NCI-H1105 treated with DMSO at 0.1 percent for 48 hours (cell line): ENCODE measurements at places on chromosomes 3 and 15.

DNA sequence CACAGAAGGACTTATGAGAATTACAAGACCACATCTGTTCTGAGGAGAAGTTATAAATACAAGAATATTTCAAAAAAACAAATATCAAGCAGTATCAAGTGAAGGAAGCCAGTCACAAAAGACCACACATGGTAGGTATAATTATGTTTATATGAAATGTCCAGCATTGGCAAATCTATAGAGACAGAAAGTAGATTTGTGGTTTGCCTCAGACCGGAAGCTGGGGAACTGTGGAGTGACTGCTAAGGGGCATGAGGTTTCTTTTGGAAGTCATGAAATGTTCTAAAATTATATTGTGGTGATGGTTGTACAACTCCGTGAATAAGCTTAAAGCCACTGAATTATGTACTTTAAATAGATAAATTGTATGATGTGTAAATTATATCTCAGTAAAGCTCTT is 136.9 kb downstream of the FRMD5 start:
- DNase-seq: no peak

DNA sequence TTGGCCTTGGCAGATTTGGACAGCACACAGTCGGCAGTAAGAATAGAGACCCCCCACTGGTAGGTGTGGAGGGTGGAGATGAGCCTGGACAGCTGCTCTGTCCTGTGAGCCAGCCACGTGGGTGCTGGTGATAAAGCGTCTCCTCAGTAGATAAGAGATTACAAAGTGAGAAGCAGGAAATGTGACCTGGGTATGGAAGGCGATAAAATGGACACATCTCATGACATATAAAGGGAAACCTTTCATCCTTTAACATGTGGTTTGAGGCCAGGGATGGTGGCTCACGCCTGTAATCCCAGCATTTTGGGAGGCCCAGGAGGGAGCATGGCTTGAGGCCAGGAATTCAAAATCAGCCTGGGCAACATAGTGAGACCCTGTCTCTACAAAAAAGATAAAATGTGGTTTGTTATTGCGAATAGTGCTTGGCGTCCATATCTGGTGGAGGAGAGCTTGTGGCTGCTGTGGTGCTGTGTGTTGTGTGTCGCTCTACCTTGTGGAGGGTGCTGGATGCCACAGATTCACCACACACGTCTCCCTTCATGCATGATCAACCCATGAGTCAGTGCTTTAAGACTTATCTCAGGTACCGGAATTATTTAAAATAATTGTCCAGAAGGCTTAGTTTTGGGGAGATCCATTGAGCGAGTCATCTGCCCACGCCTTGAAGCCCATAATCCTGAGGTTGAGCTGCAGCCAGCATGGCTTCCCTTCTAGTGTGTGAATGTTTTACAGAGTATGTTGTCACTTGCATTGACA is 157.0 kb downstream of the GABRG3 start:
- no peak for DNase-seq

DNA sequence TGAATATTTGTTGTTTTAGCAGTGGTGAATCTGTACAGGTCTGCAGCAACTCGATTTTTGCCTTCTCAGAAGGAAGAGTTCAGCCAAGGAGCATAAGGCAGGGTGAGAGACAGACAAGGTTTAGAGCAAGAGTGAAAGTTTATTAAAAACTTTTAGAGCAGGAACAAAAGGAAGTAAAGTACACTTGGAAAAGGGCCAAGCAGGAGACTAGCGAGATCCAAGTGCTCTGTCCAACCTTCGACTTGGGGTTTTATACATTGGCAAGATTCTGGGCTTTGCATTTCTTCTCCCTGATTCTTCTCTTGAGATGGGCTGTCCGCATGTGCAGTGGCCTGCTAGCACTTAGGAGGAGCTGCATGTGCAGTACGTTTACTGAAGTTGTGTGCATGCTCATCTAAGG is 46.7 kb upstream of the AADACL2 start:
- no peak for DNase-seq

GRCh38 chr3:51102396-51102795 is 282.7 kb upstream of the MANF start:
- DNase-seq: no peak

GRCh38 chr15:26103002-26103404 is 239.9 kb upstream of the ATP10A start:
- DNase-seq: no peak

- DNase-seq: no peak
These were observed 222.1 kb upstream of the CHRM5 start for GRCh38 chr15:33746203-33746602.

DNA sequence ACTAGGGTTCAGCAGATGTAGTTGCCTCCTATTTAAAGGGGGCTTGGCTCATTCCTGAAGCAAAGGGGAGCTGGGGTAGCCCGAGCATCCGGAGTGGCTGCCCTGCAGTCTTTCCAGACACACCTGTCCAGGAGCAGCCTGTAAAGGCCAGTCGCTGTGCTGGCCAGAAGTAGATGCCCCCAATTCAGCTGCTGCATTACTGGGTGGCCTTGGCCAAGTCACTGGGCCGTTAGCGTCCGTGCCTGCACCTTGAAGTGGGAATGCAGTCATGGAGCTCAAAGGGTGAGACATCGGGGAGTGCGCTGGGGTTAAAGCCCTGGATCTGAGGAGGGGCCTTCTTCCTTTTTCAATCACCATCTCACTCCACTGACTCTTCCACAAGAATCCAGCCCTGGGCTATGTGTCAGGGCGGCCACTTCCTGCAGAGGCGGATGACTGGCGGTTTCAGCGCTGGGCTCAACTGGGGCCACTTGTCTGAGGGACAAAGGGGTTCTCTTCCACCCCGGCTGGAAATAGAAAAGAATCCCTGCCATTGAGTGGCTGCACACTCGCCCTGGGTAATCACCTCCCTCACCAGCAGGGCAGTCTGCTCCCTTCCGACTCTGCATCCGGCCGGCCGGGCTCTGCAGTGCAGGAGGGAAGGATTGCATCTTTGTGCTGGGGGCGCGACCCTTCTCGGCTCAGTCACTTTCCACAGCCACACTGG is 11.8 kb downstream of the ALDH1A3 start:
- DNase-seq: no peak

DNA sequence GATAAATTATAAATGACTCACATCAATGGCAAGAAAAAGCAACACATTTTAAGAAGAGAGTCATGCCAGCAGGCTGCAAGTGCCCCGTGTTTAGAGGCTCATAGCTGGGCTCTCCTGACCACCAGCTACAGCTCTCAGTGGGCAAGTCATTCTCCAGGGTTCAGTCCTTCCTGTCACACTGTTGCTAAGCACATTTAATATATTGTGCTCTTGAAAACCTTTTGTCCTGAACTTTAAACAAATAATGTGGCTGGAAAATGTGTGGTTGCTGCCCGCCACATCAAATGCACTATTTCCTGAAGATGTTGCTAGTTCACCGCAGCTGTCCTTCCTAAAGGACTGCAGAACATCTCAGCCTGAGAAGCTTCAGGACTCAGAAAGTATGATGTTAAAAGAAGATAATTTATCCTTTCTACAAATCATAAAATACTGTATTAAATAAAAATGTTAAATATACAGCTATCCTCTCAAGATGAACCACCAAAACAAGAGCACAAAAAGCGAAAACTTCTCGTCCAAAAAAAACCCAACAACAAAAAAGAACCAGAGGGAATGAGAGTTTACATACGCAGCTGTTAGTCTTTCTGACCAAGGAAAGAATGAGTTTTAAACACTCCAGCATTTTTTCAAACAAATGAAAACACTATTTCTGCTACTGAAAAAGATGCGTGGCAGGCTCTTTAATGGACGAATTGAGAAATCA is 951 bp downstream of the TARS3 start:
- peak; percentile 58 for DNase-seq

- no peak for DNase-seq
These were observed 46.7 kb downstream of the ARNT2 start for GRCh38 chr15:80450811-80451321.

DNA sequence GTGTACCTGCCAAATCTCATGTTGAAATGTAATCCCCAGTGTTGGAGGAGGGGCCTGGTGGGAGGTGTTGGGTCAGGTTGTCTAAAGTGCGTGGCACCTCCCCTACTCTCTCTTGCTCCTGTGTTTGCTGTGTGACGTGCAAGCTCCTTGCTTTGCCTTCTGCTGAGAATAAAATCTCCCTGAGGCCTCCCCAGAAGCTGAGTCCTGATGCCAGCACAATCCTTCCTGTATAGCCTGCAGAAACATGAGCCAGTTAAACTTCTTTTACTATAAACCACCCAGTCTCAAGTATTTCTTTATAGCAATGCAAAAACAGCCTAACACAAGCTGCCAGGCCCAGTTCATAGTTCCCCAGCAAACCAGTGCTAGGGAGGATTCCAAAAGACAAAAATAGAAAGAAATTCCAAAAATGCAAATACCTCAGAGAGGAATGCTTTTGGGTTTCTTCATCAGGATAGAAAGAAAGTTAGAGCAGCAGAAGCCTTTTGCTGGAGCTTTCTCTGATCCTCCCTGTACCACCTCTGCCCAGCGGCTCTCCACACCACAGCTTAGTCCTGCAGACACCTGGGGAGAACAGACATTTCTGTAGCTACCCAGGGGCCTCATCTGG is 25.9 kb upstream of the CDV3 start:
- no peak for DNase-seq

DNA sequence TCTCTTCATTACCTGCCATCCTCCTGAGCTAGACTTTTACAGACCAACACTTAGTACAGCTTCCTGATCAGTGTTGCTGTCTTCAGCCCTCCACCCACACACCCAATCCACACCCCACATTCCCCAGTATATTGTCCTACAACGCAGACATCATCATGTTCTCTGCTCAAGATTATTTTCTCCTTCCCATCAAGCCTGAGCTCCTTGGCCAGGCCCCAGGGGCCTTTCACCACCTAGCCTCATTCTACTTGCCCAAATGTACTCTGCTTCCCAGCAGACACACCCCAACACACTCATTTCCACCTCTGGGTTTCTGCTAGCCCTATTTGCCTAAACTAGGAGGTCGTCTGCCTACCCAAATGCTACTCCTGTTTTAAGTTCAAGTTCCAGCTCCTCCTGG is 37.0 kb downstream of the DAPK2 start:
- DNase-seq: no peak

DNA sequence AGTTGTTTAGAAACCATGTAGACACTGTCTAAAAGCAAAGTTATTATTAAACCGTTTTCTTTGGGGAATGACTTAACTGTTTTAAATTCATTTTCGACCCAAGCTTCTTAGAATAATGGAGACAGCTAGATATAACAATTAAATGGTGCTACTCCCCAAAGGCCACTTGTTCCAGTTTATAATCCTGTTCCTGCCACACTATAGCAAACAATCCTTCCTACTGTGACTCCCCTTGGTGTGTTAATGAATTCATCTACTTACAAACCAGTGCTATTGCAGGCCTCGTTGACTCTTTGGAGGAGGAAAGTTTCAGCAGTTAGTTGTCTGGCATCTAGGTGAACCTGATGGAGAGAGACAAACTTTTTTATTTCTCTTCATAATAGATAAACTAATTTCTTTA is 25.2 kb upstream of the CLSTN2 start:
- no peak for DNase-seq

GRCh38 chr3:192915304-192915703 is 2.4 kb downstream of the MB21D2 start:
- peak; percentile 94 for DNase-seq

DNA sequence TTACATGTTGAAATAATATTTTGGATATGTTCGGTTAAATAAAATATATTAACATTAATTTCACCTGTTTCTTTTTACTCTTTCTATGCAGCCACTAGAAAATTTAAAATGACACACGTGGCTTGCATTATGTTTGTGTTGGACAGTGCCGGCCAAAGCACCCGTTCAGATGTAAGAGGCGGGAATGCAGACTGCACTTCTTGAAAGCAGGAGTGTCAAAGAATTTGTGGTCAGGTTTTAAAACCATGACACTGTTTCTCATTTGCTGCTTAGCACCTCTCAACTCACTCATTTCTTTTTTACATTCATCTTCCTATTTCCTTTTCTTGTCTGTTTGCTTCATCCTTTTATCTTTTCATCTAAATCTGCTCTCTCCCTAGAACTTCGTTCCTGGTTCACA is 35.3 kb upstream of the MINAR1 start:
- no peak for DNase-seq

- DNase-seq: no peak
These were observed 113.3 kb downstream of the TBC1D2B start for GRCh38 chr15:77964193-77964592.

DNA sequence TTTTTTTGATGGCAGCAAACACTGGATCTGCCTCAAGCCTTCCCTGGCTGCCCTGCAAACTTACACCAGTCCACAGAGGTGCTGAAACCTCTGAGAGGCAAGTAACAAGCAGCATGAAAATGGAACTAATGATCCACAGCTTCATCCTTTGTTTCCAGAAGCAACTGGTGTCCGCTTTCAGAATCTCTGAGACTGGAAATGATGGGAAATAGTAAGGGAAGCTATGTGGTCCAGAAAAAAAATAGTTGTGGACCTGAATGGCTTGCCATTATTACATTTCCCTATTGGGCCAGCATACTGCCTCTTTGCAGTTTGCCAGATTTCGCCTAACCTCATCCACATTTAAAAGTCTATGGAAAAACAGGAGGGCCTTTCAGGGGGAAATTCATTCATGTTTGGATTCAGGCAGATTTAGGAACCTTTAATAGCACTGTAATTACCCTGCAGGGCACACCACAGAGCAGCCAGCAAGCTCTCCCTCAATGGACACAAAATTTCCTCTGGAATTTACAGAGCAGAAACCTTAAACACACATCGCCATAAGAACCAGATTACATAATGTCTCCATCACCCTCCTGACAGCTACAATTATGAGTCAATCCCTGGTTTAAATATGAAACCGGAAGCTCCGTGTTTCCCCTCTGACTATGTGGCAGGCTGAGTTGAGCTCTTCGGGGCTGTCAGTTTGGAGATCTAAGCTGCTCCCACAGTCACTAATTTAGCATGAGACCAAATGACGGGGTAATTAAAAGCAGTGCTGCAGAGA is 134.4 kb downstream of the TMCO5A start:
- DNase-seq: no peak

GRCh38 chr15:64146885-64147681 is 4.4 kb upstream of the SNX22 start:
- DNase-seq: no peak
